ENCODE measurements at places on chromosomes 1 and 21. TPM values are rescaled to one million over a fixed set of nuclear protein-coding genes. Genes with fewer than 3 reads are reported as not detected.

Gene TFF3
- total RNA-seq: 0.93 TPM

Gene FCRL6
- total RNA-seq: not detected

DNA sequence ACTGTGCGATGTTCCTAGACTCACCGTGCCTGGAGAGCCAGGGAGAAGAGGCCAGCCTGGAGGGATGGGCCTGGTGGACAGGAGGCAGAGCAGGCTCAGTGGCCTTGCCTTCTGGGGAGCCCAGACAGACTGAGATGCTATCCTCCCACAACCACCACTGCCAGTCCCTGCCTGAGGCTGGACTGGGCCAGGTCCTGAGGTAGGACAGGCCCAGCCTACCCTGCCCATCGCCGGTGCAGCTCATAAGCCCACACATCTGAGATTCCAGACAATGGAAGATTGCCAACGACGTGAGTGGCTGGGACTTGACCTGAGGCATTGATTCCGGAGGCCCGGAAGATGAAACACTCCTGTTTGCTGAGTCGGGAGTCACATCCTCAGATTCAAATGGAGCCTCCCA lies 5.8 kb downstream of the CLEC20A start:
- no peaks in the 10 kb centered on the region for H3K36me3 ChIP-seq
- H3K4me1 ChIP-seq: peaks cover 6% of the 10 kb centered on the region
- H3K4me3 ChIP-seq: no peak overlapping the region
- H3K27me3 ChIP-seq: no peaks in the 10 kb centered on the region
- H3K27ac ChIP-seq: no peak overlapping the region

- DNase-seq: no peak
- H3K4me3 ChIP-seq: no peak overlapping the region
- H3K27ac ChIP-seq: no peak overlapping the region
- H3K4me1 ChIP-seq: peaks cover 14% of the 10 kb centered on the region
- no peaks in the 10 kb centered on the region for H3K27me3 ChIP-seq
These were observed 89.3 kb upstream of the SGIP1 start for GRCh38 chr1:66444438-66445265.

DNA sequence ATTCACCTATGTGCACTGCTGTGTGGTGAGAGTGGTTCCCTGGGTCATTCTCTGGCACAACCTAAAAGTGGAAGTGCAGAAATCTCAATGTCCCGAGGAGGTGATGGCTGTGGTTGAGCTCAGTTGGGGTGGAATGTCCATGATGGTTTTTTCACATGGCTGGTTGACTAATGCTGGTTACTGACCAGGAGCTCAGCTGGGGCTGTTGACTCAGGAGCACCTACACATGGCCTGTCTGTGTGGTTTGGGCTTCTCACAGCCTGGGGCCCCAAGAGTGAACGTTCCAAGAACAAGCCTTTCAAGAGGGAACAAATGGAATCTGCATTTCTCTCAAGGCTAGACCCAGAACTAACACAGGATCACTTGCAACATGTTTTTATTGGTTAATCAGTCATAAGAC lies 6.4 kb upstream of the KANK4 start:
- no peak overlapping the region for H3K4me3 ChIP-seq
- DNase-seq: no peak
- H3K36me3 ChIP-seq: no peaks in the 10 kb centered on the region
- no peaks in the 10 kb centered on the region for H3K27me3 ChIP-seq
- no peak overlapping the region for H3K27ac ChIP-seq
- H3K4me1 ChIP-seq: no peaks in the 10 kb centered on the region

GRCh38 chr1:117260761-117261423 lies 50.2 kb upstream of the VTCN1 start:
- H3K4me1 ChIP-seq: no peaks in the 10 kb centered on the region
- H3K27ac ChIP-seq: no peak overlapping the region
- no peak overlapping the region for H3K4me3 ChIP-seq
- no peaks in the 10 kb centered on the region for H3K36me3 ChIP-seq

- no peak within 1 kb of the TSS for H3K27ac ChIP-seq
- H3K27me3 ChIP-seq: peaks cover 58% of the 10 kb centered on the region
- H3K4me1 ChIP-seq: peaks cover 16% of the 10 kb centered on the region
- DNase-seq: no peak
- H3K36me3 ChIP-seq: no peaks in the 10 kb centered on the region
These were observed at the start of gene BATF3 for GRCh38 chr1:212699625-212700222. TSS of gene BATF3 (minus strand) at chr1:212699840. CDS start at chr1:212699762, 78 bp downstream.

DNA sequence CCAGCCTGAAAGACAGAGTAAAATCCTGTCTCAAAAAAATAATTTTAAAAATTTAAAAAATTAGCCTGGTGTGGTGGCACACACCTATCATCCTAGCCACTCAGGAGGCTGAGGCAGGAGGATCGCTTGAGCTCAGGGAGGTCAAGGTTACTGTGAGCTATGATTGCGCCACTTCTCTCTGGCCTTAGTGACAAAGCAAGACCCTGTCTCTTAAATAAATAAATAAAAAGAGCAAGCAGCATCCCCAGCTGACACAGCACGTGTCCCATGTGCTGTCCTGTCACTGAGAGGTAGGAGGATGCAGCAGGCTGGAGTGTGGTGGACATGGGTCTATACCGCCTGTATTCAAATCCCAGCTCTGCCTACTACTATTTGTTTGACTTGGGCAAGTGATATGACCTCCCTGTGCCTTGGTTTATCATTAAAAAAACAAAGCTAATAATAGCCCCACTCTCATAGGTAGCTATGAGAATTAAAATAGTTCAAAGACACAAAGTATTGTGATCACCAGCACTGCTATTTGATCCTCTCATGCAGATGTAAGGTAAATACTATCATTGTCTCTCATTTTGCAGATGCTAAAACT lies 22.2 kb upstream of the ECE1 start:
- H3K36me3 ChIP-seq: no peaks in the 10 kb centered on the region
- no peaks in the 10 kb centered on the region for H3K27me3 ChIP-seq
- H3K4me3 ChIP-seq: no peak overlapping the region
- H3K27ac ChIP-seq: no peak overlapping the region
- no peak for DNase-seq

GRCh38 chr1:153572569-153573015 lies 6.9 kb upstream of the S100A2 start:
- H3K27ac ChIP-seq: no peak overlapping the region
- no peak overlapping the region for H3K4me3 ChIP-seq
- H3K4me1 ChIP-seq: peaks cover 15% of the 10 kb centered on the region
- peak; percentile 93 for DNase-seq
- no peaks in the 10 kb centered on the region for H3K36me3 ChIP-seq

GRCh38 chr1:153684892-153685291 lies 6.4 kb downstream of the NPR1 start:
- no peak for DNase-seq
- no peak overlapping the region for H3K27ac ChIP-seq
- no peaks in the 10 kb centered on the region for H3K27me3 ChIP-seq
- H3K4me1 ChIP-seq: no peaks in the 10 kb centered on the region
- H3K36me3 ChIP-seq: peaks cover 21% of the 10 kb centered on the region

Gene SH3BGR
- 0.42 TPM for total RNA-seq

DNA sequence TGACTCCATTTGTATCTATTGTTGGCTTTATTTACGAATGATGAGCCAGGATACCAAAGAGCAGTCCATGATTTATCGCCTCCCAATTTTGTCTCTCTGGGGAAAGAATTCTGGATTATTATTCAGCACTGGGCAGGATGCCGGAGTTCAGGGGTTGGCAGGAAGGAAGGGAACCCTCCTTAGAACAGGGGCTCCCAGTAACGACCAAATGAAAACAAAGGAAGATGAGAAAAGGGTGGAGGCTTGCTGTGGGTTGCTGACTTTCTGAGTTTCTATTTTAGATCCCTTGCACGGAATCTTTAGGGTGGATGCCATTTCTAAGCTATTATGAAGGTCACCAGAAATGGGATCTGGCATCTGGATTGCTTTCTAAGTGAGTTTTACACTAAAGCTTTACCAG lies 231.2 kb upstream of the LYPLAL1 start:
- DNase-seq: peak; percentile 44
- peak overlapping the region; percentile 29 for H3K4me3 ChIP-seq
- no peak overlapping the region for H3K27ac ChIP-seq
- H3K4me1 ChIP-seq: peaks cover 12% of the 10 kb centered on the region

DNA sequence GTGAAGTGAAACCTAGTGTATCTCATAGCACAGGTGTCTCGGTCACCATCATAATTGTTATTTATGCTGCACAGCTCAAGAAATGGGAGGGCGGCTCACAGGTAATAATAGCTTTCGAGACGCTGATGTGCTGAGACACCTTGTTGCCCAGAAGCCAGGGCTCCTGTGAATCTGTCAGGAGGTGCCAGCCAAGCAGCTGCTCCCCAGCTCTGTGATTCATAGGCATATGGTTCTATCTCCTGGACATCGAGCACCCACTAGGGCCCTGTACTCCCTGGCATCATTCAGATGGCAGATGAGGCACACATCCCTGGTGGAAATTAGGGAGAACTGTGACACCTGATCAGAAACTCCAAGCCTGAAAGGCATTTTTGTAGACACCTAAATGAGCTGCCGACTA lies 53.5 kb downstream of the SYT6 start:
- H3K36me3 ChIP-seq: no peaks in the 10 kb centered on the region
- no peak overlapping the region for H3K4me3 ChIP-seq
- no peak overlapping the region for H3K27ac ChIP-seq

- no peak overlapping the region for H3K4me3 ChIP-seq
- H3K36me3 ChIP-seq: no peaks in the 10 kb centered on the region
- H3K27me3 ChIP-seq: peaks cover 25% of the 10 kb centered on the region
- no peak for DNase-seq
- no peak overlapping the region for H3K27ac ChIP-seq
These were observed 28.6 kb downstream of the PTPRU start for GRCh38 chr1:29264773-29265389.

- no peaks in the 10 kb centered on the region for H3K27me3 ChIP-seq
- no peak overlapping the region for H3K4me3 ChIP-seq
- no peaks in the 10 kb centered on the region for H3K36me3 ChIP-seq
- no peak overlapping the region for H3K27ac ChIP-seq
- H3K4me1 ChIP-seq: no peaks in the 10 kb centered on the region
- no peak for DNase-seq
These were observed 118.7 kb upstream of the ZBTB40 start for GRCh38 chr1:22332795-22333499.

DNA sequence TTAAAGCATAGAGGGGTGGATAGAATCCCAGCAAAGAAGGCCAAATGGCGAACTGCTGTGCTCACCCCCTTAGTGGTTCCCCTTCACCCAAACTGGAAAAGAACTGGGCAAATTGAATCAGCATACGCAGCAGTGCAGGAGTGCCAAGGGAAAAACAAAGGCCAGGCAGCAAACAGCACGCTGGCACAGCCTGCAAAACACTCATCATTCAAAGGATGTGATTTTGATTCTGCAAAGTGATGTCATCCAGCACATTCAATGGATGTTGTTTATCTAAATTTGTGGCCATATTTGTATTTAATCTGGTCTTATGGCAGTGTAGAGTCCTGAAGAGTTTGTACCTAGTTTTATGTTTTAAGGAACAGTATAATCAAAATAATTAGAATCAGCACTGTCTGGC lies 71.8 kb upstream of the ECE1 start:
- no peaks in the 10 kb centered on the region for H3K36me3 ChIP-seq
- no peak overlapping the region for H3K4me3 ChIP-seq
- peak; percentile 47 for DNase-seq
- no peaks in the 10 kb centered on the region for H3K27me3 ChIP-seq

DNA sequence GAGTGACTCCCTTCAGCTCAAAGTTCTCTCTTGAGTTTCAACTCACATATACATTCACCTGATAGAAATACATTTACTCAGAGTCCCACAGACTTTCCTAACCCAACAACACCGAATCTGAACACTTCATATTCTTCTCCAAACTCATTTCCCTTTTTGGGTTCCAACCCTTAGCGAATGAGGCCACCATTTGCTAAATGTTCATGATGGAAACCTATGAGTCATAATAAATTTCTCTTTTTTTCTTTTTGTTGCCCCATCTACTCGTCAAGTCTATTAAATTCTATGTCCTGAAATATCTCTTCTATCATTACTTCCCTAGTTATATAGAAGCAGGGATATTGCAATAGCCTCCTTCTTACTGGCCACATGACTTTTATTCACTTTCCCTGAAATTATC lies 100.1 kb downstream of the HLX start:
- no peak for DNase-seq
- no peak overlapping the region for H3K27ac ChIP-seq

Gene CYP4Z1
- total RNA-seq: not detected

Gene AIM2
- total RNA-seq: not detected

- H3K36me3 ChIP-seq: no peaks in the 10 kb centered on the region
- H3K27ac ChIP-seq: no peak overlapping the region
- no peak for DNase-seq
These were observed 42.8 kb downstream of the TTC13 start for GRCh38 chr1:230935852-230936251.

Gene PLA2G2A
- total RNA-seq: not detected

DNA sequence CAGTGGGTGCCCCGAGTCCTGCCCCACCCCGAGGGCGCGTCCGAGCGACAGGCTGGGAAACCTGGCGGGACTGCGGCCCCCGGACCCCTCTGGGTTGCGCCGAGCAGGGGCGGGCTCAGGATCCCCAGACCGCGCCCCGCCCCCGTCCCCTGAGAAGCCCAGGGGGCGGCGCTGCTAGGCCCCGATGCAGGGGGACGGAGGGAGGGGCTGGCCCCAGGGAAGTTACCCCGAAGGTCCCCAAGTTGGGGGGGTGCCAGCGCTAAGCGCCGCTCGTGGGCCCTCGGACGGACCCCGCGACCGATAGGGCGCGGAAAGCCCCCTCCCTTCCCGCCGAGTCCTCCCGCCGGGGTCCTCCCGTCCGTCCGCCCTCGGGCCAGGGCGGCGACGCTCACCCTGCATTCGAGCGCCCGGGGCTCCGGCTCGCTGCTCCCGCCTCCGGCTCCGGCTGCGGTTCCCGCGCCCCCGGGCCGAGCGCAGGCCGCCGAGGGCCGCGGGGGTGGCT lies 414 bp downstream of the GPR153 start:
- peak; percentile 19 for DNase-seq
- H3K36me3 ChIP-seq: no peaks in the 10 kb centered on the region
- H3K4me1 ChIP-seq: no peaks in the 10 kb centered on the region

DNA sequence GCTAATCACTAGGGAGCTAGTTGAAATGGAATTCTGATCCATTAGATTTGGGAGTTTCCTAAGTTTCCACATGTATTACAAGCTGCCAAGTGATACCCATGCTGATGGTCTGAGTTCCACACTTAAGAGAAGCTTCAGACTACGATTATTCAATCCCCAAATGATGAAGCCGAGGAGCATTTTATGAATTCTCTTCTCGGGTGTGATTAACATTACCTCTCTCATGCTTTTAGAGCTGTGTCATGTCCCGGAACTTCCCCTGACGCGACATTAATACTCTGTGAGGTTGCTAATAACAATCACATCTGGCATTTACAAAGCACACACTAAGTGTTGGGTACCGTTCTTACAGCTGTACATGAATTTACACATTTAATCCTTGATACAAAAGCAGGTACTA lies 63.0 kb downstream of the KCNJ15 start:
- H3K27me3 ChIP-seq: peaks cover 5% of the 10 kb centered on the region
- H3K36me3 ChIP-seq: no peaks in the 10 kb centered on the region
- H3K27ac ChIP-seq: no peak overlapping the region
- no peaks in the 10 kb centered on the region for H3K4me1 ChIP-seq
- DNase-seq: no peak

Gene KRTAP13-3
- not detected for total RNA-seq

Gene AKT3
- 98.2 TPM for total RNA-seq

DNA sequence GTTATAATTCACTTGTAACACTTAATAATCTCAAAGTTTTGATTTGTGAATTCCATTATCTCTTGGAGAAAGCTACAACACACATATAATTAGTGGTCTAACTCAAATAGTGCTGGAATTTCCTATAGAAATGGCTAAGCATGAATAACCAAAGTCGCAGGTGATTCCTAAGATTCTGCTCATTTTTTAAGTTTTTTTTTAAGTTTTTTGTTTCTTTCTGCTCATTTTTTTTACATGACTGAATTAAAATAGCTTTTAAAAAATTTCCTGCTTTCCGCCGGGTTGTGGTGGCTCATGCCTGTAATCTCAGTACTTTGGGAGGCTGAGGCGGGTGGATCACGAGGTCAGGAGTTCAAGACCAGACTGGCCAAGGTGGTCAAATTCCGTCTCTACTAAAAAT lies 90.4 kb downstream of the APP start:
- H3K36me3 ChIP-seq: peaks cover 3% of the 10 kb centered on the region
- no peak for DNase-seq
- H3K4me3 ChIP-seq: no peak overlapping the region
- no peaks in the 10 kb centered on the region for H3K27me3 ChIP-seq
- H3K27ac ChIP-seq: no peak overlapping the region
